Stimulated activated CD8-positive, alpha-beta memory T cell treated with anti-CD3 and anti-CD28 coated beads, Interleukin-4, amount 100 ng/mL, for 24 hours (primary cell): ENCODE measurements at places on chromosomes 13 and 19.

DNA sequence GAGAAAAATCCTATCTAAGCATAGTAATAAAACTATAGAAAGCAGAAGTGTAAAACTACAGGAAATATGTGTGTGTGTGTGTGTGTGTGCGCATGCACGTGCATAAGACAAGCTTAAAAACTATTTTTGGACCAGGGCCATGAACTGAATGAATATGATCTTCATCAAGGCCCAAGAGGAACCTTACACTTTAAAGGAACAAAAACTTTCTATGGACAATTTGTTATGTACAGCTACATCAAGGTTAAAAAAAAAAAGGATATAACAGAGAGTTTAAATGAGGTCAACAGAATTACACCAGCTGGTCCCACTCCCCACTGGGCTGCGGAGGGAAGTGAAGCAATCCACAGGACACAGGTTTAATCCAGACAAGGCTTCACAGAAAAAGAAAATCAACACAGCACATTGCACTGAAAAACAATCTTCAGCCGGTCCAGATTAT, 151.1 kb downstream of the LHFPL6 start:
- no peak for DNase-seq

GRCh38 chr19:2254064-2254872, 1.9 kb downstream of the JSRP1 start:
- no peak for DNase-seq

DNA sequence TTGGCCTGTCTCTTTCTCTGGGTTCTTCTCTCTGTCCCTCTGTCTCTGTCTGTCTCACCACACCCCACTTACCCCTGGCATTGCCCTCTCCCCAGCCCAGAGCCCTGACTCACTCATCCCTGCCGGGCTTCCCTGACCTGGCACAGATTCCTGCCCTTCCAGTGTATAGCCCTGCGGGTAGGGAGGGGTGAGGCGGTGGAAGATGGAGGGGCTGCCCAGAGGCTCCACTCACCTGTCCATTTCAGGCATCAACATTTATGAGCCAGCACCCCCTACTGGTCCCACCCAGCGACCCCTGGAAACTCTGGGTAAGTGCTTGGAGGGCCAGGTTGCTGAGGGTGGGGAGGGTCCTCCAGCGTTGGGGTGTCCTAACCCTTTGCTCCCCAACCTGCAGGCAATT, 1.0 kb downstream of the NCCRP1 start:
- no peak for DNase-seq

GRCh38 chr13:84607261-84608013, 725.2 kb upstream of the SLITRK1 start:
- DNase-seq: no peak

GRCh38 chr19:7482584-7483439, 6.0 kb downstream of the PEX11G start:
- DNase-seq: no peak

DNA sequence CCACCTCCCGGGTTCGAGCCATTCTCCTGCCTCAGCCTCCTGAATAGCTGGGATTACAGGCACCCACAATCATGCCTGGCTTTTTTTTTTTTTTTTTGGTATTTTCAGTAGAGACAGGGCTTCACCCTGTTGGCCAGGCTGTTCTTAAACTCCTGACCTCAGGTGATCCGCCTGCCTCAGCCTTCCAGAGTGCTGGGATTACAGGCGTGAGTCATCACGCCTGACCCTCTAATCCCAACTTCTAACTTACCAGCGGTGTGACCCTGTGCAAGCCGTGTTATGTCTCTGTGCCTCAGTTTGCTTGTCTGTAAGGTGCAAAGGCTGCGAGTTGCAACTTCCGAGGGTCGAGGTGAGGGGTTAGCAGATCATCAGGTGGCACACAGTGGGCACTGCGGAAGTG, 17.3 kb downstream of the ZSWIM4 start:
- DNase-seq: no peak

- peak; percentile 2 for DNase-seq
Observed at GRCh38 chr13:46679369-46680120, 117.4 kb downstream of the ESD start.

DNA sequence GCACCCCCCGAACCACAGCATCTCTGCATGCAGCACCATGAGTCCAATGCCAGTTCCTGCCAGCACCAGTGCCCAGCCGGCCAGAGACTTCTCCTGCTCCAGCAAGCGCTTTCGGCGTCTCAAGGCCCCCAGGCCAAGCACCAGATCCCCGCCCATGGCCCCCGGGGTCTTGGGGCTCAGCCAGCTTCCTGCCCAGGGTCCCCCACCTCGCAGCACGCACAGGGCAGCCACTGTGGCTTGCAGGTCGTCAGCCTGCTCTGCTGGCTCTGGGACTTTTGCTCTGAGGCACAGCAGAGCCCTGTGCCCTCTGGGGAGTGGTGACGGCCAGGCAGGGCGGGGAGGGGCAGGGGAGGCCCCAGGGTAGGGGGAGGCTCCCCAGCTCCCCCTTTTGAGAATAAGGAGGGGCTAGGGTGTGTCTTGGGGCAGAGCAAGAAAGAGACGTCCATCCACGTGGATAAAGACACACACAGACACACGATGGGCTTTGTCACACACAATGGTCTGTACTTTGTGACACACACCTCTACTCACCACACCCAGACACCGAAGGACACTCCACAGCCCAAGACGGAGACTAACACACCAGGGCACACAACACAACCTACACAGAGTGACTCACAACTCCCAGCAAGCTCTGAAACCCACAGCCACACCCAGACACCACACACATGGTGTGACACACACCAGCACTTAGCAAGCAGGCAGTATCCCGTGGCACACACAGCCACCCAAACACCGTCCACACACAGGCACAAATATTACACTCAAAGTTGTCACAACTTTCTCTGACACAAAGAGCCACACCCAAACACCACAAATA, at the start of gene KCNN4:
Gene KCNN4 (minus strand): TSS at position 268 of the 820 bp plus-strand sequence. CDS start 112 bp downstream, at position 156.
- DNase-seq: peak; percentile 48

DNA sequence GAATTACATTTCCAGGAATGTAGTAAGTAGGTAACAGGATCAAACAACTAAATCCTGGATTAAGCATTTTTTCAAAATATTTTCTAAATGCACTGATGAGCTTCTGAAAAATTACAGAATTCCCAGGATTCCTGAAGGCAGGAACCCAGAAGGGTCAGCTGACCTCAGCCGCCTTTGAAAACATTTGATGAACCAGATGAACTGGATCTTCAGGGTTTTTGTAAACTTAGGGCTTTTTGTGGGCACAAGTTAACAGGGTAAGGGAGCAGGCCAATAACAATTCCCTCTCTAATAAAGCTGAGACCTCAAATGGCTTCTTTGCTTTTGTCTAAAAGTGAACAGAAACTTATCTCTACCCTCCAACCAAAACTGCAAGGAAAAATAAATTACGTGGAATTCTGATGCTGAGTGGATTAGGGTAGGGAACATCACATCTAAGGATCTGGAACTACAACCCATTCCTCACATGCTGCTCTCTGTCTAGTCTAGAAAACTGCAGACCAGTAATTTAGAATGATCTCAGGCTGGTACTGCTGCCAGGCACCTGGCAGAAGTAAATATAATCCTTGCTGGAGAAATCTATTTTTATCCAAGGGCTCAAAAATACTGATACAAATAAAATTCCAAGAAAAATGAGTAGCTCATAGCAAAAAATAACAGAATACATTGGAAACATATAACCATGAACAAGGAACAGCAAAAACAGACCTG, 48.2 kb upstream of the N4BP2L1 start:
- no peak for DNase-seq

DNA sequence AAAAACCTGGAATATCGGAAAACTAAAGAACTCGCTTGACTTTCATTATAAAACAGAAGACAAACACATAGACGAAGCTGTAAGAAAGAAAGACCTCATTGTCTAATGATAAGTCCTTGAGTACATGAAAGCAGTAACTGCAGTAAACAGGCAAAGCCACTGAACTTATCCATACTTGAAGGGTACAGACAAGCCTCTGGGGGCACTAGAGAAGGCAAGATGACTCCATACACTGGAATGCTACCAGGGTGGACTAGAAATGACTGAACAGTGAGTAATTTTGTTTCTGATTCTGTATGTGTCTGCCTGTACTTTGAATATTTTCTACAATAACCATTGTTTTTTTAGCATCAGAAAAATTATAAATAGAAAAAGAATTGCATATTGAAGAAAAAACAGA, 507.9 kb downstream of the UQCRFS1 start:
- no peak for DNase-seq

- no peak for DNase-seq
Observed at GRCh38 chr13:18971576-18972219, 209.9 kb downstream of the TUBA3C start.

DNA sequence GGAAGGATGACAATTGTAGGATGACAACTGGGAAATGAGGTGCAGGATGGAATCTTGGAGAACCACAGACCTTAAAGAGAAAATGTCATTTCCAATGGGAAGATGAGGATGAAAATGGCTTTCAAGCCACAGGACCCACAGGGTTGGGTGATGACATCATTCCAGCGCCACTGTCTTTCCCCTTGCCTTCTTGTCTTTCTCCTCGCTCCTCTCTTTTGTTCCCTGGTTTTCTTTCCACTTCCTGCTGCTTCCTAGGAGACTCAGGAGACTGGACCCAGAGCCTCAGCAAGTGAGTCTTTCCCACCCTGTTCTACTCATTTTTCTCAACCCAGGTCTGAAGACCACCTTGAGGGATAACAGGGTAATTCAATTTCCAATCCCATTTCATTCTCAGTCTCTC, 548.8 kb downstream of the FGF9 start:
- no peak for DNase-seq
